ENCODE measurements at places on chromosomes 16 and 17.

- DNase-seq = no peak
These were observed 15.1 kb downstream of the ASPSCR1 start for GRCh38 chr17:81992306-81993102.

GRCh38 chr17:29292071-29292991 lies 1.6 kb downstream of the NUFIP2 start:
- DNase-seq = peak; percentile 75

DNA sequence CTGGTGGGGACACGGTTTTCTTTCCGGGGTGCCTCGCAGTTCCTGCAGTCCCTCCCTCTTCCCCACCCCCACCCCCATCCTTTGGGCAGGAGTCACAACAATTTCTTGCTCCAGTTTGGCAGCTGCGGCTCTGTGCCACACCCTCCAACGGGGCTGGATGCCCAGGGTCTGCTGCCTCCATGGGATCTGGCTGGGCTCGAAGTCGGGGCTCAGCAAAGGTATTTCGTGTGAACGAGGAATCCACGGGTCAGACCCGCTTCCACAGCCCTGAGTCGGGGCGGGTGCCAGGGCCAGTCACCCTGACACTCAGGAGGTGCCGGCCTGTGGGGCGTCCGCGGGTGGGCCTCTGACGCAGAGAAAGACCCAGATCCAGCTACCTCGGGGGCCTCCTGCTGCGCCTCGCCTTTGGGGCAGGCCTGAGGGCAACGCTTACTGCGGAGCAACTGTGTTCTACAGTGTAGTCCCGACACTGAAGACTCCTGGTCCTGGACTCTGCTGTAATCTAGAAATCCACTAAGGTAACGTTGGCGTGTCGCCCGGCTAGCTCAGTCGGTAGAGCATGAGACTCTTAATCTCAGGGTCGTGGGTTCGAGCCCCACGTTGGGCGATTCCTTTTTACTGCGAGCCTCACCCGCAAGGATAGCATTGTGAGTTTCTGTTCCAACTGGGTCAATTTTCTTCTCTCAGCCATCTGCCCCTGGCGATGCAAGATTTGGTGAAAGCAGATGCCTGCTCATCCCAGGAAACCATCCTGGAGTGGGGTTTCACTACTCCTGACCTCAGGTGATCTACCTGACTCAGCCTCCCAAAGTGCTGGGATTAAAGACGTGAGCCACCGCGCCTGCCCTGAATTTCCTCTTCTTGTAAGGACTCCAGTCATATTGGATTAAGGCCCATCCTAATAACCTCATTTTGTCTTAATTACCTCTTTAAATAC lies 12.6 kb upstream of the OR1F1 start:
- DNase-seq = no peak

GRCh38 chr17:689556-690275 lies 24.9 kb downstream of the VPS53 start:
- no peak for DNase-seq

GRCh38 chr17:33664116-33664840 lies 371.2 kb upstream of the ASIC2 start:
- no peak for DNase-seq

- DNase-seq = peak; percentile 87
These were observed 13.7 kb downstream of the ALOX12B start for GRCh38 chr17:8073627-8074484.

All from activated CD8-positive, alpha-beta memory T cell treated with anti-CD3 and anti-CD28 coated beads, Interleukin-2, amount 10 ng/mL, durations not matched to agents 7 days and 5 days (primary cell).